ENCODE measurements at places on chromosomes 7 and 10. TPM values are rescaled to one million over a fixed set of nuclear protein-coding genes. Genes with fewer than 3 reads are reported as not detected.
A peak's percentile ranks its signal among the peaks of the same experiment; 100 is the strongest.

Gene CPN1
- not detected for total RNA-seq

DNA sequence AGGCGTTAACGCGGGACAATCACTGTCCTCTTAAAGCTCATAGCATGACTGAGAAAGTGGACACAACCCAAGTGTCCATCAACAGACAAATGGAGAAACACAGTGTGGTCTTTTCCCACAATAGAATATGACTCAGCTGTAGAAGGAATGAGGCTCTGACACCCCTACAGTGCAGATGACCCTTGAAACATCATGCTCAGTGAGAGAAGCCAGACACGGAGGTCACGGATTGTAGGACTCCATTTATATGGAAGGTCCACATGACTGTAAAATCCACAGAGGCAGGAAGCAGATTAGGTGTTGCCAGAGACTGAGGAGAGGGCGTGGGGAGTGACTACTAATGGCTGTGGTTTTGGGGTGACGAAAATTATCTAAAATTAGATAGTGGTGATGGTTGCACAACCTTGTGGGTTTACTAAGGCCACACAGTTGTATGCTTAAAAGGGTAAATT, 6.1 kb upstream of the NCAPG2 start:
- no peak for DNase-seq

- DNase-seq, result peak; percentile 46
Observed at GRCh38 chr7:105244594-105244993, 144.1 kb downstream of the SRPK2 start.

DNA sequence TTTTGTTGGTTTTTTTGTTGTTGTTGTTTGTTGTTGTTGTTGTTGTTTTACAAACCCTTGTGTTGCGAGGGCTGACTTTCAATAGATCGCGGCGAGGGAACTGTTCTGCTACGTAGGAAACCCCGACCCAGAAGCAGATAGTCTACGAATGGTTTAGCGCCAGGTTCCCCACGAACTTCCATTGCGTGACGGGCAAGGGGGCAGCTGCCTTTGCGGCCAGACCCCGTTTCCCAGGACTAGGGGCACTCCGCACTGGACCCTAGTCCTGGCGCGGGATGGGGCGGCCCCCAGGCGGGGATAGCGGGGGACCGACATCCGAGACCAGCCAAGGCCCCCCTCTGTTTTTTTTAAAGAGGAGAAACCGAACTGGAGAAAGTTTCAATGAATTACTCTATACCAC, 119.6 kb downstream of the LRRTM3 start:
- no peak for DNase-seq

GRCh38 chr7:50261593-50261992, 42.9 kb upstream of the IKZF1 start:
- DNase-seq, result no peak
